Left hindlimb (tissue), 1 donor: ENCODE measurements at places on chromosomes 12 and 14.

GRCh38 chr12:23039834-23040233 is 414.9 kb downstream of the ETNK1 start:
- DNase-seq: no peak

- no peak for DNase-seq
These were observed 11.2 kb upstream of the PXN start for GRCh38 chr12:120276734-120277133.

DNA sequence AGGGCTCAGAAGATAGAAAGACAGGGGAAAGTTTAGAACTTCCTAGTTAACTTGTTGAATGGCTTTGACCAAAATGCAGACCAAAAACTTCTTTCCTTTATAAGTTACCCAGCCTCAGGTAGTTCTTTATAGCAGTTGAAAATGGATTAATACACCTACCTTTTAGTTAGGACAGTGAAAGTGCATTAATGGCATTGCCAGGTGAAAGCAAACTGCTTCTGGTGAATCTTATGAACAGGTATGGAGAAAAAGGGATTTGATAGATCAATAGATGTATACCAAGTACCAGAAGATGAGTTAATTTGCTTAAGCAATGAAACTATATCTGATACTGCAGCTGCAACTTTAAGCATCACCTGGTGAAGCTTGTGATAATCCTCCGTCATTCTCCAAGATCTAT is 14.2 kb upstream of the STYK1 start:
- no peak for DNase-seq

GRCh38 chr12:57280211-57281062 is 29.4 kb upstream of the STAC3 start:
- no peak for DNase-seq

GRCh38 chr12:63129927-63130326 is 21.1 kb downstream of the AVPR1A start:
- DNase-seq: no peak

DNA sequence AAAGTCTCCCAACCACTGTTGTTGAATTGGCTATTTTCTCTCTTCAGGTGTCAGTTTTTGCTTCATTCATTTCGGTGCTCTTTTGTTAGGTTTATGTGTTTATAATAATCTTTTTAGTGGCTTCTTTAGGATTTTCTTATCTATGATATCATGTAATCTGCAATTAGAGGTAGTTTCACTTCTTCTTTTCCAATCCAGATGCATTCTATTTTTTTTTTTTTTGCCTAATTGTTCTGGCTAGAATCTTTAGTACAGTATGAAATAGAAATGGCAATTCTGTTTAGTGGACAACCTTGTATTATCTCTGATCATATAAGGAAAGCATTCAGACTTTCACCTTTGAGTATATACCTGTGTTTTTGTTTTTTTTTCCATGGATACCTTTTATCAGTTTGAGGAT is 17.4 kb downstream of the CNOT2 start:
- DNase-seq: no peak

- DNase-seq: no peak
These were observed 331.2 kb upstream of the SFSWAP start for GRCh38 chr12:131379738-131380137.

- DNase-seq: no peak
These were observed 66.8 kb downstream of the VWF start for GRCh38 chr12:6057700-6058099.

DNA sequence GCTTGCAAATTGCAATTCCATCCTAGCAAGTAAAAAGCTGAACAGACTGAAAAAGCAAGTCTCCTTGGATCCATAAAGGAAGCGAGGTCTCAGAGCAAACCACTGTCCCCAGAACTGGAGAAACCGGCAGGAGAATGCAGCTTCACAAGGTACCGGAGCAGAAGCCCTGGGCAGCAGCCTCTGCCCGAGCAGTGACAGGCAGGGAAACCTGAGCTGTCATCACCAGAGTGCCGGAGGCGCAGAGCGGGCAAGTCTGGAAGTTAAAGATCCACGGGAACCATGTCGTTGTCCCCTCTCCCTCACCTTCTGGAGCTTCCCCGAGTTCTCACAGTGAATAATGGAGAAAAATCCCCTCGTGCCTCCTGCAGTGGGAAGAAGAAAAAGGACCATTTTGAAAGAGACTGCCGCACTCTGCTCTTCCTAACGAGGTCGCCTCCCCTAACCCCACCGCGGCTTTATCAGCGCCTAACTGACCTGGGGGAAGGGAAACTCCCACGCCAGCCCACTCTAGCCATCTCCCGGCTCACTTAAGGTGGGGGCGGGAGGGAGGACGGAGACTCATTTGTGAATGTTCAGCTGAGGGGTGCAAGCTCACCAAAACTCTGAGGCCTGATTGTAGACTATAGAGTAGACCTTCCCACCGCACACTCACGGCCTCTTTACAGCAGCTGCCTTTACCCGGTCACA is 27.8 kb downstream of the FBXL14 start:
- no peak for DNase-seq

DNA sequence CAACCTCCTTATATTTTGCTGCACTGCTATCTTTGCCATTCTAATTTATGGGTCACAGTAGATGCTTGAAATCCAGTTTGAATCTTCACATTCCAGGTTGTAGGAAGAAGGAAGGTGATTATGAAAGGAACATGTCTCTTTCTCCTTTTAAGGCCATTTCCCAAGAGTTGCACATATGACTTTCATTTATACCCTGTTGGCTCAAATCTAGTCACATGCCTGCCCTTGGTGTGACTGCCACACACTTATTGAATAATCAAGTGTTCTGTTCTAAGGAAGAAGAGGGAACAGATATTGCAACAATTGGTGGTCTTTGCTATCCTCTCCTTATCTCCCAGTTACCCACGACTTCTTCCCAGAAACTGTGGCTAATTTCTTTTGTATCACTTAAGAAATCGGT is 404.3 kb downstream of the TMEM117 start:
- no peak for DNase-seq

- no peak for DNase-seq
These were observed 766 bp downstream of the RERG start for GRCh38 chr12:15220451-15220850.
